Nephron progenitor cell (in vitro differentiated cells): ENCODE measurements at places on chromosomes 3 and 15.
A peak's percentile ranks its signal among the peaks of the same experiment; 100 is the strongest.

DNA sequence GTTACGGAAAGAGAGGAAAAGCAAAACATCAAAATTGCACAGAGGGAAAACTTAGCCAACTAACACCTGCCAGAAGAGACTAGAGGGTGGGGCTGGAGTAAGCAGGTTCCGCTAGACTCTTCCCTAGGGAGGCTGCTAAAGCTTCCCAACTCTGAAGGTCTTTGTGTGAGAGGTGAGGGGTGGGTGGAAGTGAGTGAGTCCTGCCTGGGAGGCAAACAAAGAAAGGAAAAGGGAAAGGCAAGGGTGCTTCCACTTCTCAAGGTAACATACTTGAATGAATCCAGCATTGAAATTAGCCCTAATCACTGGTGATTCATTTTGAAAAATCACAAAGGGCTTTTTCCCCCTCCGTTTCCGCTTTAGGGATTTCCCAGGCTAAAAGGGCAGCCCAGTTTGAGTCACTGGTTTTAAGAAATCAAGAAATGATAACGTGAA, 220.5 kb upstream of the ADAMTS9 start:
- no peak for DNase-seq

- DNase-seq = no peak
Measured at GRCh38 chr3:184645336-184645735, 66.5 kb downstream of the MAGEF1 start.

- DNase-seq = no peak
Measured at GRCh38 chr15:39918688-39919385, 1.2 kb downstream of the GPR176 start.

DNA sequence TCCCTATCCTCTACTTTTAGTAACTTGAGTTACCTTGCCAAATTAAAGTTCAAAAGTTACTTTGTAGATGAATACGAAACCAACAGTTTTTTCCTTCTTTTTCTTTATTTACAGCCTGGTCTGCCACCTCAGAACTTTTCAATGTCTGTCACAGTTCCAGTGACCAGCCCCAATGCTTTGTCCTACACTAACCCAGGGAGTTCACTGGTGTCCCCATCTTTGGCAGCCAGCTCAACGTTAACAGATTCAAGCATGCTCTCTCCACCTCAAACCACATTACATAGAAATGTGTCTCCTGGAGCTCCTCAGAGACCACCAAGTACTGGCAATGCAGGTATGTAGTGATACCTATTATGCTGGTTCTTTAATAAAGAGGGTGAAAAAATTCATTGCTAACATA, 59.0 kb downstream of the LYSMD4 start:
- no peak for DNase-seq

GRCh38 chr3:12553921-12554391, 2.9 kb upstream of the MKRN2 start:
- DNase-seq = no peak

DNA sequence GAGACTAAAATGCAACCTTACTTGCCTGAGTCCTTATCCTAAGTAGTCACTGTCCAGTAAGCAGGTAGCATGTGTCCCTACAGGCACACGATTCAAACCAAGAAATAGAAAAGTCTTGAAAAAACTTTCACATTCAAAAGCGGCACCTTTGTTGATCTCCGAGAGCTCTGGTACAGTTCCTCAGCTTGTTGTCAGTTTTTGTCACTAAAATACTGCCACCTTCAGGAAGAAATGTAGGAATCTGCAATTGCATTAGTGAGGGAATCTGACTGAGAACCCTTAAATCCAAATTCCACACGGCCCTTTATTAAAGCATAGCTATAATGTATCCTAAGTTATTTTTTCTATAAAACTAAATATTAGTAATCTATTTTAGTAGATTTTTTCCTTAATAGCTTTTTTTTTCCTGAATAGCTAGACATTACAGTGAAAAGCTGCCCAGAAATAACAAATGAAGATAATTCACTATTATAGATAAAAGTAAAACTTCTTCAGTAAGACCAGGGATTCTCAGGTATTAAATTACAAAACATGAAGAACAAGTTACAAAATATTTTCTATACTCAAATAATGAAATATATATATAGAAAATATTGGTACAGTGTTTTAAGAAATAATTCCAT, 44.0 kb downstream of the CCDC54 start:
- DNase-seq = peak; percentile 19

- peak; percentile 13 for DNase-seq
Measured at GRCh38 chr3:88003115-88003755, 55.6 kb downstream of the CGGBP1 start.

DNA sequence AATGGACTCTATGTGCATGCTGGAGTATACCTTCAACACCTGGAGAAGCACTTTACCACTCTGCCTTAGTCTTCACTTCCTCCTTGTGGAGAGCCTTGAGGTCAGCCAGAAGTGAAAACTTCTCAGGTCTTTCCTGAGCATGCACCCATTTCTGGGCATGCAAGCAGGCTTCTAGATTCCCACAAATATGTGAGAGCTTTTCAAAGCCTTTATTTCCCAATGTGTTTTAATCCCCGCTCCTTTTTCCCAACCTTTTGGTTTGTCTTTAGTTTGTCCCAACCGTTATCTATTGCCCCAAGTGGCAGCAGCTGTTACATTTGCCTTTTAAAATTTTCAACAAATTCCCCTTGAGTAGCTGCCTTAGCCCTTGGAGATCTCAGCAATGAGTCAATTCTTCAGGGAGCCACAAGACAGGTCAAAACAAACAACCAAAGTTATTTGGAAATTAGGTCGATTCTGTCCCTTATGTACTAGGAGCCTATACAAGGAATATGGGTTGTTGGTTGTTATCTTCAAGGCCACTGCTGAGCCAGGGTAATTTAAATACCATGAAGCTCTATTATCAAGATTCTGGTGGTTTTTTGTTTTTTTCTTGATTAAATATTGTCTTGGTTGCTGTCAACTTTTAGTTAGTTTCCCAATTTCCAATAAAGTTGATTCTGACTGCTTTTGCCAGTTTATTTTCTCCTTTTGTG, 44.4 kb downstream of the LSM3 start:
- DNase-seq = no peak

GRCh38 chr3:97816811-97817210, 5.0 kb upstream of the CRYBG3 start:
- DNase-seq = no peak

- DNase-seq = no peak
Measured at GRCh38 chr3:134477002-134477401, 8.8 kb downstream of the ANAPC13 start.

DNA sequence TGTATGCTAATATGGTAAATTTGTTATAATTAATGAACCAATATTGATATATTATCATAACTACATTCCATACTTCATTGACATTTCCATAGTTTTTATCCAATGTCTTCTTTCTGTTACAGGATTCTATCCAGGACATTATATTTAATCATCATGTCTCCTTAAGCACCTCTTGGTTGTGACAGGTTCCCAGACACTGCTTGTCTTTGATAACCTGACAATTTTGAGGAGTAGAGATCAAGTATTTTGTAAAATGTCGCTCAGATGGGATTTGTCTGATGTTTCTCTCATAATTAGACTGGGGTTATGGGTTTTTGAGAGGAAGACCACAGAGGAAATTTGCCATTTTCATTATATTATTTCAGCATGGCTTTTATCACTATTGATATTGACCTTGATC, 317.4 kb downstream of the PLOD2 start:
- no peak for DNase-seq

DNA sequence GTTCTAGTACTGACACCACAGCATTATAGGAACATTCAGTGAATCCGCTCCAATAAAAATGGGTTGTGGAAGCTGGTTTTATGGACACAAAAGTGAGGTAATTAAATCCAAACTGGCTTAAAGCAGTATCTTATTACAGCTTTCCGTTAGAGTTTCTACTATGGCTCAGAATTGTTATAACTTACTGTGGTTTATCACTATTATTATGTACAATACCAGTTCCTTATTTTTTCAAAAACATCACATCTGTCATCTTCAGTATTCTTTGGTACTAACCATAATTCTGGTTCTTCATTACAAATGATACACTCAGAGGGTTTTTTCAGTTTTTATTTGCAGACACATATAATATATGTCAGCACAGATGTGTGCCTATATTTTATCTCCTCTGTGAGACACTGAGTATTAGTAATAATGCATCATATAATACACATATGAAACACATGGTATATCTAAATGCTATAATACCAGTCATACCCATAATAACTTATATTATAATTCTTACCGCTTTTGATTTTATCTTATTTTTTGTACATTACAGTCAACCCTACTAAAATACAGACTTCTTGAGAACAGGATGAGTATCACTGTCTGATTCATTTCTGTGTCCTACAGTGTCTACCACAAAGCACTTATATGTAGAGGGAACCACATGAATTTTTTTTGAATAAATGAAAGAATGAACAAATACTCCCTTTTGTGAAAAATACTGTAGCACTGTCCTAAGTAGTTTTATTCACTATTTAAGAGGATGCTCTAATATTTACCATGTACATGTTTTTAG, 39.0 kb downstream of the CMSS1 start:
- DNase-seq = no peak

- no peak for DNase-seq
Measured at GRCh38 chr15:96703091-96703490, 372.6 kb downstream of the NR2F2 start.

DNA sequence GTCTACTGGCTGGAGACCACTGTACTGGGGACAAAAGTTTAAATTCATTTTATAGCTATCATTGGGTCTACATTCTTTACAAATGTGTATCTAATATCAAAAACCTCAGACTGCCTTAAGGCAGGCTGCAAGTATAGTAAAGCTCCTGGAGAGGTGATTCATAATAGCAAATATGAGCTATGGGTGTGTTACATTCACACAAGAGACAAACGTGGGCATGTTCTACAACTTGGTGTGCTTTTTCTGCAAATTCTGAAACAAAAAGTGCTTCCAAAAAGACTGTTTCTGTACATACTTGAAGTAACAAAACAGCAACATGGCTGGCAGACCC, 1101.4 kb downstream of the ROBO1 start:
- DNase-seq = no peak

DNA sequence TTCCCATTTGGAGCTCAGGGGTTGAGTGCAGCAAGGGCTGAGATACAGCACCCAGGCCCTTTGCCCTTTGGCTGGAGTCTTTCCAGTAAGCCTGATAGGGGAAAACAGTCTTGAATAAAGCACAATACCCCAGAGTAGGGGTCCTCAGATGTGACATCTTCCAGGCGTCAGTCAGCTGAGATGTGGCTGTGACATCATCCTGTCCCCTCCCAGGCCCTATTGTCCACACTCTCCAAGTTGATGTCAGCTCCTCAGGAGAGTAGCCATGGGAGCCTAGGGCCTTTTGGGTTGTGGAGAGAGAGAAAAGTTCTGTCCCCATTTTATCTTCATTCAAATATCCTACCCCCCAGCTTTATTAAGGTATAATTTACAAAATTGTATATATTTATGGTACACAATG, 92.5 kb downstream of the CACNA2D3 start:
- no peak for DNase-seq

DNA sequence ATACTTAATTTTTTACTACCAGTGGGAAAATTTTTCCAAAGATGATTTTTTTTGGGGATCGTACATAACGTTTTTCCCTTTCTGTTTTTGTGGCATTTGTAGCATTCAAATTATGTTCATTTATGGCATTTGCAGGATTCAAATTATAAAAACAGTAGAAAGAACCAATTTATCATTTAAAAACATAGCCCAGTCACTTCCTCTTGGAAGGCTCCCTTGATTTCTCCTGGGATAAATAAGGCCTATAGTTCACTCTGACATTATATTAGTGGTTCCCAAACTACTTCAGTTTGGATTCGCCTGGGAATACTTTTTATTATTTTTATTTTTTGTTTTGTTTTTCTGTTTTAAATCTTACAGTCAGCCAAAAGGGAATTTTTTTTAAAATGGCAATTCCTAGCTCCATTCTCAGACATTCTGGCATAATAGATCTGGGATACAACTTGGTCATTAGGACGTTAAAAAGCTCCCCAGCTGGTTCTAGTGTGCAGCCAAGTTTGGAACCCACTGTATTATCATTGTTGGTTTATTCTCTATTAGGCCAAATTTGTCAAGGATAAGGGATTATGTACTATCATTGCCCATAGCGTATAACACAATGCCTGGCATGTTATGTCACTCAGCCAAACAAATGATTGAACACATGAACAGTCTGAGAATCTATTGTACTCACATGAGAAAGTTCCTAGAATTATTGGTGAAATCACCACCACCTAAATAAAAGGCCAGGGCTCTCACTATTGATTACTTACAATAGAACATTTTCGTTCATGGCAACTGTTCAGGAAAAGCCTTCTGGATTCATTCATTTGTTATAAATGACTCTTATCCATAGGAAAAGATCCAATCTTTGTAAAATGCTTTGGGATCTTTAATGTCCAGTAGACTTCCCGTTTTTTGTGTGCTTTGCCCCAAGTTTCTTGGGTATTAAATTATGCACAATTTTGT, 28.9 kb downstream of the RARB start:
- no peak for DNase-seq

- DNase-seq = no peak
Measured at GRCh38 chr15:95839367-95839782, 491.1 kb upstream of the NR2F2 start.

DNA sequence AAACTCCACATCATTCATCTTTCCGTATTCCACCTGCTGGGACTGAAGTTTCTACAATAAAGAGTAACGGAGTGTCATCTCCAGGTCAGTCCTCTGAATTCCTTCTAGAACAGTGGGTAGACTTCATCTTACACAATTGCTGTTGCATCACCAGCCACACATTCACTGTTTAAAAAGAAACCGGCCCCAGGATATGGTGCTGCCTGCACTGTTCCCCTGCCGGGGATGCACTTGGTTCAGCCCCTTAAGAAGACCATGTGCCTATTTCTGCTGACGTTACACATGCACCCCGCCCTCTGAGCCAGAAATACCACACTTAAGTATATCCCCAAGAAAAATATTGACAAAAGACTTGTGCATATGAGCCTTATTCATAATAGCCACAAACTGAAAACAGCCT, 233.4 kb downstream of the FEZF2 start:
- DNase-seq = no peak

GRCh38 chr3:177640319-177640965, 443.2 kb upstream of the TBL1XR1 start:
- no peak for DNase-seq

DNA sequence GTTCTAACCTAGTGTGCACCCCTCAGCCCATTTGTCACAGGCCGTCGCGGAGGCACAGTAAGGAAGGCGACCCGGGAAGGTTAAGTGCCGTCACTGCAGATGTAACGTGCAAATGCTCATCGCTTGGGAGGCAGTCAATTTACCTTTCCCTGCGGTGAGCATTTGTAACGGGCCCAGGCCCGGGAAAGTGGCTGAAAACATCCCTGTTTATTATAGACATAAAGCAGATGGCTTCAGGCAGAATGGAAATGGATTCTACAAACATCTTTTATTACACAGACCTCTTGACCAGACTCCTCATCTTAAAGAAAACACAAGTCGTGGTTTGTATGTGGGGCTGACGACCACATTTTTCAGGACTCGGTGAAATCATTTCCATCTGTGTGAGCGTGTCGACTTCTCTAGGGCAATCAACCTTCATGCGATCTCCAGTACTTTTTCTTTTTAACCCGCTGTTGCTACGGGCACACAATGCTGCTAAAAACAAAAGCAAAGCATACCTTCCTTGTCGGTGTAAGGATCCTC, 43.6 kb downstream of the NMNAT3 start:
- DNase-seq = no peak
